Mucosa of descending colon (tissue), 3 donors: ENCODE measurements at places on chromosomes 5 and 9.

DNA sequence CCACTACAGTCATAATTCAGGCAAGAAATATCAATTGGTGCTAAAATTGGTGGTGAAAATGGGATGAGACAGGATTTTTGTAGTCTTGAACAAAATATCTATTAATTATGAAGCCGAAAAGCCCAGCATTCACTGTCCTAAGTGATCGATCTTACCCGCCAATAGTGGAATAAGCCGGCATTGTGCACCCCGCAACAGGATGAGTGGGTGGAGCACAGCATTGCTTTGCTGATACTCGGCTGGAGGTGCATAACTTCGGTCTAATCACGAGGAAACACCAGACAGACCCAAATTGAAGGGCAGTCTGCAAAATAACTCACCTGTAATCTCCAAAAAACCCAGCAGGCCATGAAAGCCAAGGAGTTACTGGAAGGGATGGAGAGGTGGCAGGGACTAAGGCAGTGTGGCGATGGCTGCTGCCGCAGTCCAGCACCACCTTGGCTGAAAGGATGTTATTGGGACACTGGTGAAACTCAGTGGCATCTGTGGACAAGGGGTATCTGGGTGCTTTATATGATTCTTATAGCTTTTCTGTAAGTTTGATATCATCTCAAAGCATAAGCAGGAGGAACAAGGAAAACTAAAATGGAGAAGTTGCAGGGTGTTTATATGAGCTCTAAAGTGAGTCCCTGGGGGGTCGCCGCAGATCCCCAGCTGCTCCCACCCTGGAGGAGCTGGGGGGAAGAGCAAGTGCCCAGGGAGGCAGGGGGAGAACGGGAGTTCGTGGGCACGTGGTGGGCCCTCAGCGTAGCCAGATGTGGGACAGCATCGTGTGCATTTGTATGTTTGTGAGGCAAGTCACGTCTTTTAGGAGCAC is 45.2 kb downstream of the AHRR start:
- no peak for DNase-seq

DNA sequence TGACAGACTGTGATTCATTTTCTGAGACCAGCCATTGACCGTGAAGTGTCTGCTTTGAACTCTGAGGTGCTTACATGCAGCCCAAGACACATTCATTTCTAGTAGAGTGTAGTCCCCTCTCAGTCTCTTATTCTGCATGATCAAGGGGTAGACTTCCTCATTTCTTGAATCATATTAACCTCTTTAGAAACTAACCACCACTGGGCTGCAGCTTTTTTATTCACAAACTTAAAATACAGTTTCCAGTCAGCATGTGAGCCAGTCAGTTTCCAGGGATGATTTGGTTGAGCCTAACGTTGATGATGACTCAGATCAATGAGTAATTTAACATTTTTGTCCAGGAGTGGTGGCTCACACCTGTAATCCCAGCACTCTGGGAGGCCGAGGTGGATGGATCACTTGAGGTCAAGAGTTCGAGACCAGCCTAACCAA is 59.2 kb downstream of the OTULIN start:
- no peak for DNase-seq

GRCh38 chr9:125406810-125407087 is 145.1 kb downstream of the GAPVD1 start:
- DNase-seq = no peak

DNA sequence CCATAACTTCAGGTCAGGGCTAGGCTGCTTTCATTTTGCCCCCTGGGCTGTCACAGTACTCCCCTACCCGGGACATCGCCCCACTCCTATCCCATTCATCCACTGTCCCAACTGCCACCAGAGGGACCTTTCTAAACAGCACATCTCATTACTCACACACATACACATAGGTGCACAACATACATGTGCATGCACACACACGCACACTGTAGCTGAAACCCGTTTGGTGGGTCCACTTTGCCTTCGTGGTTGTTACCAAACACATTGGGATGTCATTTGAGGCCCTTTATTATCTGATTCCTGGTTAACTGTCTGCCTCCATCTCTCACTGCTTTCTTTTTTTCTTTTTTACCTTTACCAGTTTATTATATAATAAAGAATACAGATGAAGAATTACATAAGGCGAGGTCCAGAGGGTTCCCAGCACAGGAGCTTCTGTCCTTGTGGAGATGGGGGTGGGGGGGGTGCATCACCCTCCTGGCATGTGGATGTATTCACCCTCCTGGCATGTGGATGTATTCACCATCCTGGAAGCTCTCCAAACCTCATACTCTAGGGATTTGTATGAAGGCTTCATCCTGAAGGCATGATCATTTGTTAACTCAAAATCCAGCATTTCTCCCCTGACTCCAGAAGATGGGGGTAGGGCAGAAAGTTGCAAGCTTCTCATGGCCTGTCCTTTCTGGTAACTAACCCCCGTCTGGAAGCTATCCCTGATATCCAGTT is 186.0 kb downstream of the GOLPH3 start:
- DNase-seq = no peak

- no peak for DNase-seq
Observed at GRCh38 chr5:10849278-10849677, 88.2 kb upstream of the DAP start.

GRCh38 chr5:92962752-92963151 is 618.3 kb downstream of the NR2F1-AS1 start:
- DNase-seq = no peak

GRCh38 chr5:97006454-97007060 is 70.7 kb downstream of the LNPEP start:
- DNase-seq = no peak

DNA sequence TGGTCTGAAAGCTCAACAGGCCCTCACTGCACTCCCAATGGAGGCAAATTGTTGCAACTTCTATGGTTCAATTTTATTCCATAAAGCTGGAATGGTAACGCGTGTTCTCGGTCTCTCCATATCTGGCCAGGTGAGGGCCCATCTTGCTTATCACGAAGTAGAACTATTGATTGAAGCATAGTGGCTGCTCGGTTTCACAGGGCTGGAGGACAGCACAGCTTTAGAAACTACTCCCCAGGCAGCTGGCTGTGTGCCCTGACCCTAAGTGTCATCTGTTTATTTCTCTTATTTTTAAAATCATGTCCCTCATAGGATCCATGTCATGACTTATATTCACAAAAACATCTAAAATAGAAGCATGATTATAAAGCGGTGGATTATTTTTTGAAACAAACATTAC is 223.4 kb downstream of the NPR3 start:
- DNase-seq = no peak

DNA sequence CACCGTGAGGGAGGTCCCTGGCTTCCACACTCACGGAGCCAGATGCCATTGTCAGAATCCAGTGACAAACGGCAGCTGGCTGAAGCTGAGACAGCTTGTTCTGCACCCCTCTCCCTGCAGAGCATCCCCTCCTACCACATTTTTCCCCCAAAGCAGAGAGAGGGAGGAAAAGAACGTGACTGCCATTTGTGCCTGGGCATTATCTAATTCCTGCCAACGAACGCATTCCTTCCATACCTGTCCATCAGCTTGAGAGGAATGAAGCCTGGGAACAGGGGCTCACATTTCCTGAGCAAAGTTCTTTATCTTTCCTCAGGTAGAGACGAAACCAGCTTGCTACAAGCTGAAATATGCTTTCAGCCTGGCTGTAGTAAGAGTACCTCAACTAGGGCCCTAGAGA is 175.4 kb downstream of the SLIT3 start:
- no peak for DNase-seq

GRCh38 chr9:126758916-126759585 is 45.8 kb upstream of the ZBTB43 start:
- DNase-seq = no peak

DNA sequence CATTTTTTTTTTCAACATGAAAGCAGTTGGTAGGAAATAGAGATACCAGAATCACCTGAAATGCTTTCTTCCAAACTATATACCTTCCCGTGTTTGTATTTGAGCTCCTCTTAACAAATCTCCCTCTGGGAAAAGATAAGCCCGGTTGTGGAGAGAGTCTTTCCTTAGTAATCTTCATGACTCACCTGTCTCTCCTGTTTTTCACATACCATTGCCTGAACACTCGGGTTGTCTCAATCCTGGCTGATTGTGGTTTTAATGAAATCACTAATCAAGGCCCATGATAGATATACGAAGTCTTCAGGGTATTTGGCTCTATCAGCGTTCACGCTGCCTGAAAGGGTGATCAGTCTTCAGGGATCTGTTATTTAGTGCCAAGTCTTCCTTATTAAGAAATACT is 136.7 kb downstream of the MAN2A1 start:
- no peak for DNase-seq

DNA sequence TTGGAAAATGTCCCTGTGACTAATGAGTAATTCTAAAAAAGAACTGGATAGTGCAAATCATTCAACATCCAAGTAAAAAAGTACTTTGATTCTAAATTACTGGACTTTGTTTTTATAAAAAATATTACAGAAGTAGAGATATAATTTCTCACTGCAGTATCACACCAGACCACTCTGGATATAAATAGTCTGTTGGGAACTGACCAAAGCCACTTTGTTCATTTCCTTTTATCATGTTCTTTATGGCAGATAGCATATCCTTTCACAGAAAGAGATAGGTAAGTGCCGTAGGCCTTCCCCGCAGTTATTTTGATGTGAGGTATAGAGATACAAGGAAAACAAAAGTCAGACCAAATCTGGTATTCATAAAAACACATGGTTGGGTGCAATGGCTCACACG is 827.4 kb upstream of the GRAMD2B start:
- no peak for DNase-seq

DNA sequence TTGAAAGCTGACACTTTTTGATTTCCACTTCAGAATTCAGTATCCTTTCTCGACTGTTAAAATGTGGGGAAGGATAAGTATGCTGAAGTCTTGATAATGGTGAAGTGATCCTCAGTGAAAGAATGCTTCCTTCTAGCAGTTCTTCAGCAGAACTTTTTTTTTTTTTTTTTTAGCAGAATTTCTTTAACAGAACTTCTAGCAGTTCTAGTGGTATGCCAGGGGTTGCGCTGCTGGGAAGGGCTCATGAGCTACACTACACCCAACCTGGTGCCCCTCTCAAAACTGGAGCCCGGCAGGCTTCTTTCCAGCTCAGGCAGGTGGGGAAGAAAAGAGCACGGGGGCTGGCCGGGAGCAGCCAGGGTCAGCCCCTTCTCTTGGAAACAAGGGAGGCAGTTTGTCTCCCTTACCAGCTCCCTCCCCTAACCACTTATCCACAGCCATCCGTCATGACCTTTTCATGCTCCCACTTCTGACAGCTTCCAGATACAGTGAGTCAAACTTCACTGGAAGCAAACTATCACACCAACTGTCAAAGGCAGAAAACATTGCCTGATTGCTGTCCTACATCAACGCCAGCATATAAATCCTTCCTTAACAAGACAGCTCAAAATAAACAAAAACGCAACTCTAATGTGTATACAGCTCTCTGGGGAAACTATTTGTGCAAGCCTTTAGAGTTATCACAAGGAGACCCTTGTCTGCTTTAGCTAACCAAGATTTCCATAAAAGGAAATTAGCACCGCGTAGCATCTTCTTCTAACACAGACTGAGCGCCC is 211.5 kb downstream of the GAPVD1 start:
- DNase-seq = no peak

- DNase-seq = no peak
Observed at GRCh38 chr5:81241961-81242648, 9.0 kb downstream of the CKMT2 start.

- no peak for DNase-seq
Observed at GRCh38 chr5:91977579-91977978, 594.5 kb upstream of the ARRDC3 start.

GRCh38 chr9:14238079-14238478 is 75.9 kb downstream of the NFIB start:
- no peak for DNase-seq

- DNase-seq = no peak
Observed at GRCh38 chr9:82498541-82499317, 510.2 kb downstream of the SPATA31D1 start.

DNA sequence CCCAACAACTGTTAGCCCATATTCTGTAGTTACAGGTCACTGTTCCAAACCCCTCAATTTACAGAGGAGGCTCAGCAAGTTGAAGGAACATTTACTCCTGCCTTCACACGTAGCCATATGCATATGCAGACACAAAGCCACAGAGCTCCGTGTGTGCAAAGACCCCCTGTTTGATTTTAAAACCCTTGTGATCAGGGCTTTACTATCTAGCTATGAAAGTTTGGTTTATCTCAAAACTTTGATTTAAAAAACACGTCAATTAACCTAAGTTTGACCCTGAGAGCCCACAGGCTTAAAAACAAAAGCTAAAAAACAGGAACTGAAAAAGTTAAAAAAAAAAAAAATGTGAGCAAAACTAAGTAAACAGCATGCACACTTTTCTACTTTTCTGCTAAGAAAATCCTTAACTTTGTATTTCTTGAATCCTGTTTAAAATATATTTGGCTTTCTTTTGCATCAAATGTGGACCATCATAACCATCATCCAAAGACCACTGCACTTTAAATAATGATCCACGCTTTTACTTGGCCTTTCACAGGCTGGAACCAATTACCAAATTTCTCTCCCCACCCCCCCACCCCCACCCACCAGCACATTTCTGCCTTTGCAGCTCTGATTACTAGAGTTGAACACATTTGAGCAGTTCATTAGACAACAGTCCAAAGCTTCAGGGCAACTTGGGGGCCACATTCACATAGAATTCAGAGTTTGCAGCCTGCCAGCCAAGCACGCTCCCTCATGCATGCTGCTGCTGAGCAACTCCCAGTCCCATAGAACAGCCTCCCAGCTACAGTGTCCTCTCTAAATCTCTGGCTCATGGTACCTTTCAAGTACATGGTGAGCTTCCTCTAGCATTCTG is 128.8 kb upstream of the MAP3K1 start:
- DNase-seq = no peak

GRCh38 chr5:160342413-160342941 is 27.9 kb downstream of the C1QTNF2 start:
- no peak for DNase-seq

GRCh38 chr9:115921301-115921700 is 232.3 kb upstream of the PAPPA start:
- no peak for DNase-seq

GRCh38 chr5:169583101-169583423 is 511 bp upstream of the SPDL1 start:
- no peak for DNase-seq

DNA sequence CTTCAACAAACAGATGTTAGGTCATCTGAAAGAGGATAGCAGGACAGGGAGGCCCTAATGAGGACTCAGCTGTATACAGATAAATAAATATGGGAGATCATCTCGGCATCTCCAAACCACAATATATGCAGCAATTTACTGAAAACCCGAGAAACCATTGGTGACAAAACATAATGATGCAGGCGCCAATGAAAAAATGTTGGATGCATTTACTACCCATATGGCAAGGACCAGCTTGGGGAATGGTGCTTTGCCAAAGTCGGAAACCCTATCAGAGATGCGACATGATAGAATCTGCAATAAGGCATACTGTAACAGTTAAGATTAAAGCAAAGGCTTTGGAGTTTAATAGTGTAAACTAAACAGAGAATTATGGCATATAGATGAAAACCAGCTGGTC is 92.0 kb downstream of the SNCAIP start:
- no peak for DNase-seq

DNA sequence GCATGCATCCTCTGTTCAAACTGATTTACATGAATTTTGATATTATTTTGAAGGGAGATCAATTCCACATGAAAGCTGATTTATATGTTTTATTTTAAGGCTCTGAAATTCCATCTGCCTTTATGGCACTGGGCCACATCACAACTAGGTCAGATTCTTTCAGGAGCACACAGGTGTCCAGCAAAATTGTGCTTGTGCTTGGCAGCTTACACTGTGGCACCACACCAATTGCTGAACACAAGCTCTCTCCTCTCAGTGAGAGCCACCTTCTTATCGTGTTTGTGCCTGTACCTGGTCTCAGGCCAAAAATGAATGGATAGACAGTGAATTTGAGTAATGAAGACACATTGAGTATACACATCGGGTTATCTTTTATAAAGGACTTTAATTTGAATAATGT is 200.4 kb downstream of the CDH10 start:
- no peak for DNase-seq
